ENCODE measurements at places on chromosomes 5 and 9.

- DNase-seq: no peak
These were observed 3.2 kb downstream of the PPARGC1B start for GRCh38 chr5:149733129-149733900.

DNA sequence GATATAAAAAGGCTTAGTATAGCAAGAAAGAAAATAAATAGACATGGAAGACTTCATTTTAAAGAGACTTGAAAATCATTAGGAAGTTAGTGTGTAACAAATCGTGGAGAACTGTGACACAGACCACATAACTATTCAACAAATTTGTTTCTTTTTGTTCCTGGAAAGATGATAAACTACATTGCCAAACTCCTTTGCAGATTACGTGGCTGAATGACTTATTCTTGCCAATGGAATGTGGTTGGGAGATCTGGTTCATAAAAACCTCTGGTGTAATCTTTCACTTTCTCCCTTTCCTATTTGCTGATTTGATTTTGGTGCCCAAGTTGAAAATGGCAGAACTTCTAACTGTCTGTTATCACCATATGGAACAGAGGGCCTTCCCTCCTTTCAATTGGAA is 328.9 kb upstream of the MEF2C start:
- DNase-seq: no peak

DNA sequence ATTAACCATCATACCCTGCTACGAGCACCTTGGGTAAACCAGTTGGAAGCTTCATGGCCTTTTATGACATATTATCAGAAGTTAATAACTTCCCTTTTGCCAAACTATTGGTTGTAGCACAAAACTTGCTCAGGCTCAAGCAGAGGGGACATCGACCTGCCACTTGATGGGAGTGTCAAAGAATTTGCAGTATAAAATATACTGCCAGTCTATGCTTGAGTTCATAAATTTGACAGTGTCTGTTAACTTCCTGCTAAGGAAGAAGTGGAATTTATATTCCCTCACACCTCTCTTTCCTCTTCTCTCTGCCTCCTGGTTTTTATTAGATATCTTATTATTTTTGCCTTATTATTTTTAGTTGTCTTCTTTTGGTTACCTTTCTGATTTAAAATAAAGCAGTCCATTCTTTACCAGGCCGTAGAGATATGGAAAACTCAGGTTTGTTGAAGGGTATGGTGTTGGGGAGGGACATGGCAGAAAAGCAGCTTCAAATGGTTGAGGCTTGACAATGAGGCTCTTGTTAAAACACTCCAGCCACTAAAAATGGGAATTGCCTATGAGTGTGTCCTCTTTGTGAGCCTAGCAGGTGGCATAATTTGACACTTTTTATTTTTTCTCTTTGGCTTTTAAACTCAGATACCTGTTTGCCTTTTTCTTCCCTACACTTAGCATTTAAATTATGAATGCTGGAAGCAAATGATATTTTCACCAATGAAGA is 298.0 kb downstream of the DOCK8 start:
- DNase-seq: no peak

DNA sequence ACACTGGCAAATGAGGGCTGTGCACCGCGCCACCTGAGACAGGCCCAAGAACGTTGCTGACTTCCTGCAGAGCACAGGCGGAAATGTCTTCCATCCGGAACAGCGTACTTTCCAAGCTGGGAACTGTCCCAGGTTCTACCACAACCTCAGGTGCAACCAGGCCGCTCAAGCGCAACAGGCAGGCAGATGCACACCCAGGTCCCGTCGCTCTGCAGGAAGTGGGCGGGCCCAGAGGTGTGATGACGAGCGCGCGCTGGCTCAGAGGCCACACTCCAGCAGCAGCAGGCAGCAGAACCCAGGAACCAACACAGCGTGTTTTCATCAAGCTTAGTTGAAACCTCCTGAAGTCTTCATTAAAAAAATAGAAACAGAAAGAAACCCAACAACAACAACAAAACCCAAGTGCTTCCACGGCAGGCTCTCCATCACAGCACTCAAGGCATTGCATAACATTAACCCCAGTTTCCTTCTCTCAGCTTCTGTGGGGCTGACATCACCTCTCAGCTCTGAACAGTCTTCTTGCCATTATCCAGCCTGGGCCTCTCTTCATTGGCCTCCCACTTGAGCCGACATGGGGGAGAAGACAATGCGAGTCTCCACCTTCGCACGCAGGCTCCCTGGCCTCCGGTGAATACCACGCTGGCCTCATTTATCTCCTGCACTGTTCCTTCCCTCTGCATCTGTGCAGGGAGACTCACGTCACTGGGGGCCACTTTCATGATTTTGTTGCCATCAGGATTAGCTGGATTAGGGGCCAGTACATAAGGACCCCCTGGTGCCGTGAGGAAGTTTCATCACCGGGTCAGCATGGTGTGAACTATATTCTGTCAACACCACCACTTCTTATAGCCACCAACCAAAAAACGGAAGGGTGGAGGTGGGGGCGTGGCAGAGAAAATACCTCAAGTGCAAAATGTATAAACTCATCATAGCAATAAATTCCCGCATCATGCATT is 22.1 kb downstream of the PTCH1 start:
- DNase-seq: peak; percentile 68

Measured in stimulated activated CD4-positive, alpha-beta T cell treated with anti-CD3 and anti-CD28 coated beads, Interleukin-1b, Interleukin-23, amount 100 ng/mL, for 4 hours (primary cell).